ENCODE measurements at places on chromosomes 16 and 17.
A peak's percentile ranks its signal among the peaks of the same experiment; 100 is the strongest.

- peak; percentile 94 for DNase-seq
Observed at GRCh38 chr16:89921702-89922476, 1.3 kb upstream of the TUBB3 start.

GRCh38 chr16:49884033-49885015 is 28.4 kb upstream of the ZNF423 start:
- DNase-seq, result peak; percentile 3

- DNase-seq, result no peak
Observed at GRCh38 chr17:9549215-9549614, 26.4 kb downstream of the STX8 start.

DNA sequence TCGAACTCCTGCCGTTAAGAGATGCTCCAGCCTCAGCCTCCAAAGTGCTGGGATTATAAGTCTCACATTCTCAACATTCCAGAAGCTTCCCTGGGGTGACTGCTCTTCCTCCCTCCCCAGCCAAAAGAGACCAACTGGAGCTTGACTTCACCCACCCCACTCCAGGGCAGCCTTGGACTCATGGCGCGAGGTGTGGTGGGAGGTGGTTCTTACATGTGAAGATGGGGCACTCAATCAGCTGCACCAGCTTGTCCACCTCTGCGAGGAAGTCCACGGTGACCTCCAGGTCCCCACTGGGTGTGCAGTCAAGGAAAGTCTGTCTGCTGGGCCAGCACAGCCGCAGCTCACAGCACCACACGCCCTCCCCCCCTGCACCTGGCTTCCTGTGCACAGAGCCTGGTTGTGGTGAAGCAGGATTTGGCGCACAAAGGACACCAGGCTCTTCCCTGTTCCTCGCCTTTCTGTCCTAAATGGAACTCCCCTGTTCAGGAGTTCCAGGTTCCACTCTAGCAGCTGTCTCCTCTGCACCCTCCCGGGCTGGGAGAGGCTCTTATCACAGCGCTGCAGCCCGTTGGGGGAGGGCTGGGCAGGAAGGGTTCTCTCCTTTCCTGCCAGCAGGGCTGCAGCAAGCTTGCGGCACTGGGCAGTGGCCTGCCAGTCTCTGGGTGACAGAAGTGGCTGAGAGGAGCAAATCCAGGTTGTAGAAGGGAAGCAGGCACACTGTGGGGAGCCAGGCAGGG is 9.6 kb upstream of the MTSS2 start:
- no peak for DNase-seq

- DNase-seq, result no peak
Observed at GRCh38 chr17:64007838-64008282, 9.7 kb downstream of the PRR29 start.

DNA sequence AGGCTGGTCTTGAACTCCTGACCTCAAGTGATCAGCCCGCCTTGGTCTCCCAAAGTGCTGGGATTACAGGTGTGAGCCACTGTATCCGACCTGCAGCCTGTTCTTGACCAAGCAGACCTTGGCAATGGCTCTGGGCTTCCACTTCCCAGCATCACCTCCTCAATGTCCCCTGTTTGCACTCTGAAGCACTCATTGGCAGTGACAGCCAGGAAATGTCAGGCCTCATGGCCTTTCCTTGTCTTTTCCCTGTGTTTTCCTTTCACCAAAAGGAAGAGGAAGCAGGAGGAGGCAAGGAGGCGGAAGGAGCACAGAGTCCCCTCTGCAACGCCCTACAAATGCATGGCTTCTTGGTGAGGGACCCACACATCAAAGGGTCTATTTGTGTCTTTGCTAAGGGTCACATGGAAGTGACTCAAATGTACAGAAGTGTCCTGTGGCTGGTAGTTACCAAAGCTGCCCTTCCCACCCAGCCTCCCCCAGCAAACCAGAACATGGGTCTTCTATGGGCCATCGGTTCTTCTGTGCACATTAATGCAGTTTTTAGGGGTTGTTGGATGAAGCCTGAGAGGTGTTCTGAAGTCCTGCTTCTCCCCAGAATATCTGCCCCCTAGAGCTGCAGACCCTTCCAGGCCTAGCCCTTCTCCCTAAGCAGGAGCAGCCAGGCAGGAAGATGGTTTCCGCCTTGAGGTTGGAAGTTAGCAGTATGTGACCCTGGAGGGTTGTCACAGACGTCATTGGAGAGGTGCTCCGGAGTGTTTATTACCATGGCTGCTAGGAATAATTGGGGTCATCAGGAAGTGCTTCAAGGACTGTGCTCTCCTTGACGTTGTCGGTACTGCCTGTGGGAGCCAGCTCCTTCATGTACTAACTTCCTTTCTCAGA is 60.8 kb downstream of the WIPI1 start:
- DNase-seq, result no peak

Data from fibroblast of mammary gland (primary cell).